ENCODE measurements at places on chromosomes 13 and 19.
A peak's percentile ranks its signal among the peaks of the same experiment; 100 is the strongest.

- no peak for DNase-seq
Measured at GRCh38 chr19:16676101-16676798, 15.3 kb downstream of the TMEM38A start.

DNA sequence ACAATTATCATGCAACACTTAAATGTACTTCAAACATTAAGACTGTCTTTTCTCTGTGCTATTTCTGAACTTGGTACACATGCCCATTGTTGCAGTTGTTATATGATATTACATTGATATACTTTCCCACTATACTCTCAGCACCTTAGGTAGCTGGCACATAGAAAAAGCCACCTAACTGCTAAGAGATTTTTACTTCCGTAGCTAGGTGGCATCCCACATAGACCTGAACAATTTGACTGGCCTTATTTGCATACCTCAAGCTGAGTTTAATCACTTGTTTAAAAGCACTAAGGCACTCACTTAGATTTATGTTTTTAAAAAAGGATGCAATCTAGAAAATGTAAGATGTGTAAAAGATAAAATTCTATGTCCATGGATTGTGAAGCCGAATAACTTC, 194.2 kb downstream of the POU4F1 start:
- no peak for DNase-seq

- no peak for DNase-seq
Measured at GRCh38 chr19:4586691-4587090, 27.2 kb upstream of the SEMA6B start.

GRCh38 chr19:40614622-40615411, 13.6 kb downstream of the LTBP4 start:
- DNase-seq = peak; percentile 91

GRCh38 chr13:78603240-78603957, at the start of gene POU4F1:
Gene POU4F1 (minus strand): TSS chr13:78603552. CDS start chr13:78603326, 226 bp downstream.
- peak; percentile 30 for DNase-seq

DNA sequence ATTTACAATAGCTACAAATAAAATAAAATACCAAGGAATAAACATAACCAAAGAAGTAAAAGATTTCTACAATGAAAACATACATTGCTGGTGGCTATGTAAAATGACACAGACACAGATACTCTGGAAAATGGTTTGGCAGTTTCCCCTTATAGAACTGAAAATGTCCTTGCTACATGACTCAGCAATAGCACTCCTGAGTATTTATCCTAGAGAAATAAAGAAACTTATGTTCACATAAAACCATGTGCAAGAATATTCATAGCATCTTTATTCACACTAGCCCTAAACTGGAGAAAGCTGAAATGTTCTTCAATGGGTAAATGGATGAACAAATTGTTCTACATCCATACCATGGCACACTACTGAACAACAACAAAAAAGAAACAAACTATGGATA, 100.2 kb upstream of the RFC3 start:
- DNase-seq = no peak

- peak; percentile 60 for DNase-seq
Measured at GRCh38 chr19:39544226-39544903, 4.4 kb upstream of the EID2 start.

DNA sequence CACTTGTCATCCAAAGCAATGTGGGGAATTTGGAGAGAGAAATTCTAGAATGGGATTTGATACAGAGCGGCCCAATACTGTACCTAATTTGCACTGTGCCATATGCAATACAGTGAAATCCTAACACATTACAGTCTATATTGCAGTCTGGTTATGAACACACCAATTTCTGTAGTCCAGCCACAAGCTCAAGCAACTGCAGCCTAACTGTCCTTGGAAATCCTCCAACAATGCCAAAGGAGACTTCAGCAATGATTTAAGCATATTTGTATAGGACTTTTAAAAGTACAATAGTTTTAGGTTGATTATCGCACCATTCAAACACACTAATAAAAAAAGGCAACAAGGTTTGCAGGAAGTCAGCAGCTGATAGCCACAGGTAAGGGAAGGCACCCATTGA, 17.3 kb downstream of the DIAPH3 start:
- DNase-seq = peak; percentile 49

DNA sequence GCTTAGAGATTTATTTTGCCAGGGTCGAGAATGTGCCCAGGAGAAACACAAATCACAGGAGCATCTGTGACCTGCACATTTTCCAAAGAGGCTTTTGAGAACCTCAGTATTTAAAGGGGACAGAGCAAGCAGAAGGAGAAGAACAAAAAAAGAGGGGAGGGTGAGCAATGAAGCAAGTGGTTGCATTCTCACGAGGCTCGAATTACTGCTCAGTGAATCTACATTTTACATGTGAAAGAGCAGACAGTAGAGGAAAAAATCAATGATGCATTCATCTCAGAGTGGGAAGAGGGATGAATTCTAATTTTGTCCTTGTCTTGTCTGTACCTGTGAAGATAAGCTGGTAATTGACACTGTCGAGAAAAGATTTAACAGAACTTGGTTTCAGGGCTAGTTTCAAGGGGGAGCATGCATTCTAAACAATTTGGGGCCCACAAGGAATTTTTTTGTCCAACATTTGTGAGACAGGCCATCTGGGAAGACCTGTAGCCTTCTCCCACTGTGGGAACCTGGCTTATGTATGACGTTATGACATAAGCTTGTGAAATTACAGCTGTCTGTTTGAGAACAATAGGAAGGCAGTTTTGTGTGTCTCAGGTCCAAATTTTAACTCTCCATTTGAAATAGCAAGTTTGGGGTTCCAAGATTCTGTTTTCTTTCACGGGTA, 855.1 kb downstream of the SLITRK5 start:
- DNase-seq = no peak

DNA sequence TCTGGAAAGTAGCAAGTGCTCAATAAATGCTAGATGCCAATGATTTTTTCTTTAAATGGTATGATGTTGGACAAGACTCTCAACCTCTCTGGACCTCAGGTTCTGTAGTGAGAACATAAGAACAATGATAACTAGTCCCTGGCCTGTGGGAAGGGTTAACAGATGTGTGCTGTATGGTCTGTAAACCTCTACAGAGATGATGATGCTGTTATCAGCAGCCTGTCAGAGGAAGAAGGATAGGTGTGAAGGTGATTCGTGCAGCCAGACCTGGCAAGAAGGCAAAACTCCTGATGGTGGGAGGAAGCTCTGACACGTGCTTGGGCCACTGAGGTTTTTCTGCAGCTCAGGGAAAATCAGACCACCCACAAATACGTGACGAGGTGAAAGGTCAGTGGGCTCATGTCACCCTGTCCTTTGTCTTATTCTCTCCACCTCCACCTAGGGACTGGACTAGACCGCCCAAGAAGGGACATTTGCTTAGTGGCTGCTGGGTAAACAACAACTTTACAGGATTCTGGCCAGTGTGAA, 36.7 kb upstream of the UBL3 start:
- DNase-seq = no peak

GRCh38 chr19:58170860-58171259, 12.0 kb upstream of the ZNF274 start:
- DNase-seq = peak; percentile 50

- no peak for DNase-seq
Measured at GRCh38 chr13:74361274-74361673, 227.1 kb upstream of the KLF12 start.

GRCh38 chr13:94711561-94712286, 621 bp downstream of the SOX21 start:
- peak; percentile 17 for DNase-seq

DNA sequence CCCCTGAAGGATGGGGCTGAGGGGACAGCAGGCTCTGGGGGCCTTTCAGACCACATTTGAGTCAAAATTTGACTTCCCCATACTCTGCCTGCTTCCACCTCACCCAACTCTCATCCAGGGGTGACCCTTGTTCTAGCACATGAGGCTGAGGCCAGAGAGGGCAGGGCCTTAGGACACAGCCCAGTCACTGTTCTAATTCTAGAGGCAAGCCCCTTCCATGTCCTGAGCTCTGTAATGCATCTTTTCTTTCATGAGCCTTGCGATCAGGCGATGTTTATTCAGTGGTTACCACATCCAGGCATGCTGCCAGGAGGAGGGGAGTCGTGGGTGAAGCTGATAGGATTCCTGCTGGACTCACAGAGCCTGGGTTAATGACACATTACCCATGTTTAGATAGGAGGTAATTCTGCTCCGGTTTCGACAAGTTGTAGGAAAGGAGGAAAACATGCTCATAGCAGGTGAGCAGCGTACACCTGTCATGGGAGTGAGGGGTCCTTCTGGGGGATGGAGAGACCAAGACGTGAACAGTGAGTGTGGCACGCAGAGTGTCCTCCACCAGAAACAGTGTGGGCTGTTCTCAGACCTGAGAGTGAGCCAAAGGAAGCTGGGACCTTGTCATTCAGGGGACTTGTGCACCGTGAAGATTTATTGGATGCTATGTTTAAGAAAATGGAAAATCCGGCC, 9.3 kb downstream of the RPS9 start:
- DNase-seq = peak; percentile 98

GRCh38 chr13:103607995-103608394, 541.8 kb upstream of the SLC10A2 start:
- no peak for DNase-seq

DNA sequence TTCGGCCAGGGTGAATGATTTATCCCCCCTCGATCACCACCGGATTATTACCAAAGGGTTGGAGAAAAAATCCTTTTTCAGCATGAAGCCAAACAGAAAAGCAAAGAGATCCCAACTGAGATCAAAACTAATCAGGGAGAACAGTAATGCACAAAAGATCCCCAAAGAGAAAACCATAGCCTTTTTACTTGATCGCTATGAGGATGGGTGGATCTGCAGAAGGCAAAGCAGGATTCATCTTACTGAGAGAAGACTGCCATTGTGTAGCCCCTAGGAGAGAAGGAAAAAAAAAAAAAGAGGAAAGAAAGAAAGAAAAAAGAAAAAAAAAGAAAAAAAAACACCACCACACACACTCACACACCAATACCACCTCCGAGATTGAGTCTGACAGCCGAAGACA, at the start of gene FGF14:
Gene FGF14 (minus strand): TSS at position 283 of the 400 bp plus-strand sequence.
- DNase-seq = no peak

GRCh38 chr13:29284726-29285125, 310.8 kb downstream of the SLC7A1 start:
- DNase-seq = peak; percentile 1

GRCh38 chr13:43831088-43831487, 44.3 kb upstream of the ENOX1 start:
- peak; percentile 47 for DNase-seq

GRCh38 chr19:15283141-15283883, 49.0 kb downstream of the BRD4 start:
- peak; percentile 73 for DNase-seq

DNA sequence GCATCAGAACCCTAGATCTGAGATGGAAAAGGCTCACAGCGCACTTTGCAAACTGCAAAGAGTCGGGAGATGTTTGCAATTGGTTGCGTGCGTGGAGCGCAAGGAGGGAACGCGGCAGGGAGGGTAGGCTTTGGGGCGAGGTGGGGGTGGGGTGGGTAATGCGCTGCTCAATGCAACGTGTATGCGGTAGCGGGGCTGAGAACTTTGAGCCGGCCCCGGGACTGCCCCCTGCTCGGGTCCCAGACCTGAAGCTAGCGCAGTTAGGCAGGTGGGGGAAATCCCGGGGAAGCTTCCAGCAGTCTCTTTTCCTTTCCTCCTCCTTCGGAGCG, 971 bp downstream of the FOSB start:
- DNase-seq = no peak

DNA sequence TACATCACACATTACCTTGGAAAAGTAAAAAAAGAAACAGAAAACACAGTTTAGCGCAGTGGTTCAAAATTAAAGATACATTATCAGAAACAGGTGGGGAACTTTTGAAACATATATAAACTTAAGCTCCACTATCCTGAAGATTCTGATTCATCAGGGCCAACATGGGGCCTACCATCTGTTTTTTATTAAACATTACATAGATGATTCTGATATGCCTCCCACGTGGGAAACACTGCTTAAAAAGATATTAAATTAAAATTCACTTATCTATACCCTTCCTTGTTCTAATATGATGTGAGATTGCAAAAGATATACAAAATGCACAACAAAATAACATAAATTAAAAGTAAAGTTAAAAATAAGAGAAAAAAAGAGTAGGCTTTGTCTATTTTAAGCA, 125.0 kb downstream of the VWA8 start:
- peak; percentile 72 for DNase-seq

- DNase-seq = peak; percentile 79
Measured at GRCh38 chr13:46595136-46595884, 42.3 kb downstream of the LRCH1 start.

- DNase-seq = no peak
Measured at GRCh38 chr13:43180837-43181236, 157.5 kb downstream of the DNAJC15 start.

DNA sequence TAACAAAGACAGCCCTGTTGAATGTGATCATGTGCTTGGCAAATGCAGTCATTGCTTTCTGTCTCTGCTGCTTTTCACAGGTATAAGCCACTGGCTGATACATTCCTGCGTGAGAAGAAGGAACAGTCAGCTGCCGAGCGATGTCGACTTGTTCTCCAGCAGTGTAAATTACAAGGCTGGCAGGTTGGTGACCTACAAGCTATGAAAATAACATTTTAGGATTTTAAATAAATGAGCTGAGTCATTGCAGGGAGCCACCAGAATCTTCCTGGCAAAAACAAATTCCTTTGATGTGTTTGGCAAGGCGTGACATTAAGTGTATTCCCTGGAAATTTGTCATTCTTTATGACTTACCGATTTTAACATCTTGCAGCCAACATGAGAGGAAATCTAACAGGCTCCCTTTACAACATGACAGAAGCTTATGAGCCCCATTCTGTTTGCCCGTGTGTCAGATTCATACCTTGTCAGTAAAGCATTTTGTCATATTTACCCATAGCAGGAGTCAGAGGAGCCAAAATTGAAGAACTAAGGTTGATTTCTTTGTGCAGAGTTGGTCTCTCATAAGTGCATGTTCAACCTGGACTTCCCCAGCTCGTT, 471.4 kb downstream of the MYO16 start:
- DNase-seq = no peak

- DNase-seq = peak; percentile 84
Measured at GRCh38 chr19:23758187-23759074, at the start of gene ZNF681. Gene ZNF681 (minus strand): TSS chr19:23758891. CDS start chr19:23758749, 142 bp downstream.

GRCh38 chr19:58033741-58034476, at the start of gene ZSCAN1:
Gene ZSCAN1 (plus strand): TSS chr19:58034025. CDS start chr19:58037837, 3,812 bp downstream.
- DNase-seq = no peak

GRCh38 chr19:45125975-45126493, 33.1 kb downstream of the PPP1R37 start:
- peak; percentile 64 for DNase-seq

- DNase-seq = no peak
Measured at GRCh38 chr13:25977671-25978070, 74.1 kb downstream of the SHISA2 start.

DNA sequence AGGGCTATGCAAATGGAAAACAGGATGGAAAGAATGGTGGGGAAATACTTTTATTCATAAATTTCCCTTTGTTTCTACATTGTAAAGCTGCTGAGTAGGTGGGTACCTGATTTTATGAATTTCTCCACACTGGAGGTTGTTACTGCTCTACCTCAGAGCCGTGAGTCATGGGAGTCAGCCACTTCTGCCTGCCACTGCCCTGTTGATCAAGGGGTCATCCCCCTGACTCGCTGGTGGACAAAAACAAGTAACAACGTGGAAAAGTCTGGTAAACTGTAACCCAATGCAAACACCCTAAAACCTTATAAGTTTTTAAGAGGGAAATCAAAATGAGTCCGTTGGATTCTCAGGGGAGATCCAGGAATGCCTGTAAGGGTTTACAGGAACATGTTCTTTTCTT, 329.5 kb downstream of the ATP8A2 start:
- no peak for DNase-seq

Data from EH (cell line).